ENCODE measurements at places on chromosomes 6 and 20.

DNA sequence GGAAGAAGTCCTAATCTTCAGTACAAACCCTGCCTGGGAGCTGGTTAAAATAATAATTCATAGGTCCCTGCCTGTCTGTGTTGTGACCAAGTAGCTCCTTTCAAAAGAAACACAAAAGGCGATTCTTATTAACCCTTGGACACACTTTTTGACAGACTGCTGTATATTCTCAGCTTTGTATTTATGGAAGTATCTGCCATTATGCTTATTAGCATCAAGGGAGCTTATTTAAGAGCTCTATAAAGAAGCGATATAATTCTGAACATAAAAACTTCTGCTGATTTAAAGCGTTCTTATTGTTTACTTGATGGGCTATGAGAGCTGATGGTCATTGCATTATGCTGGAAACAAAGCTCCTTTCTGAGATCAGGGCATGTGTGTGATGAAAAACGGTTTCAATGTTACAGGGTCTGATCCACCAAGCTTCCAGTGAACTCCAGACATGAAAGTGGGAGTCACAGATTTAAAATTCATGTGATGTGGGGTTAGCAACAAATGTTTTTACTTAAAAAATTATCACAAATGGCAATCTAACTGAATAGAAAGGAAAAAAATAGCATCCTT, 181.8 kb upstream of the PDE10A start:
- no peak for DNase-seq

- DNase-seq: no peak
Measured at GRCh38 chr6:118725944-118726343, 74.6 kb upstream of the CEP85L start.

DNA sequence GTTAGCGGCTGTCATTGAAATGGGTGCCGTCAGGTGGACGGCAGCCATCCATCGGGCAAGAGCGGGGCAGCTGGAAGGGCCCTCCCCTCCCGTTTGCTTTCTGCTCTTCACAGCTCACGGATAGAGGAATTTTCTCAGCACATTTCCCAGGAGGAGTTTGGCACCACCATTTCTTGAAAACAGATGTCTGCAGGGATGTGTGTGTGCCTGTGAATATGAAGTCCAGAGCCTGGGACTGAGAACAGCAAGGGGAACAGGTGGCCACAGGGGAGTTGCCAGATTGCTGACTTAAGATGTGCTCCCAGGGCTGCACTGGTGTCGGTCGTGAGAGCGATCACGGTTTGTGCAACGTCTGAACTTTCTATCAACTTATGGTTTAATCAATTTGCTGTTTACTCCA, 22.1 kb upstream of the ECI2 start:
- DNase-seq: no peak

GRCh38 chr6:23477586-23477985, 648.4 kb upstream of the NRSN1 start:
- DNase-seq: no peak

Data from Ammon's horn (tissue), 1 donor.